Bone marrow (tissue), 2 donors: ENCODE measurements at places on chromosomes 1 and 21.

- no peak for DNase-seq
These were observed 48.5 kb upstream of the RAB3GAP2 start for GRCh38 chr1:220320709-220321108.

GRCh38 chr1:221718381-221719277, 23.3 kb downstream of the DUSP10 start:
- no peak for DNase-seq

- peak; percentile 5 for DNase-seq
These were observed 223.3 kb downstream of the PTPRU start for GRCh38 chr1:29459620-29459945.

GRCh38 chr1:34866762-34867109, 7.2 kb upstream of the SMIM12 start:
- no peak for DNase-seq

DNA sequence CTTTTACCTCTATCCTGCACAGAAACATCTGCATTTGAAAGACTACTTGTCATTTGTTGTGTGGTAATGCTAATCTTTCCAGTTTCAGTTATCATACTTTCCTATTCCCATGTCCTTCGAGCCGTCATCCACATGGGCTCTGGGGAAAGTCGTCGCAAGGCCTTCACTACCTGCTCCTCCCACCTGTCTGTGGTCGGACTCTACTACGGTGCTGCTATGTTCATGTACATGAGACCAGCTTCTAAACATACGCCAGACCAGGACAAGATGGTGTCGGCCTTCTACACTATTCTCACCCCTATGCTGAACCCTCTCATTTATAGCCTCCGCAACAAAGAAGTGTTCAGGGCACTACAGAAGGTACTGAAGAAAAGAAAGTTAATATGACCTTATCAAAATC, 8.3 kb downstream of the OR2M4 start:
- no peak for DNase-seq

GRCh38 chr1:80448081-80448480, 1352.7 kb upstream of the ADGRL2 start:
- DNase-seq = no peak

DNA sequence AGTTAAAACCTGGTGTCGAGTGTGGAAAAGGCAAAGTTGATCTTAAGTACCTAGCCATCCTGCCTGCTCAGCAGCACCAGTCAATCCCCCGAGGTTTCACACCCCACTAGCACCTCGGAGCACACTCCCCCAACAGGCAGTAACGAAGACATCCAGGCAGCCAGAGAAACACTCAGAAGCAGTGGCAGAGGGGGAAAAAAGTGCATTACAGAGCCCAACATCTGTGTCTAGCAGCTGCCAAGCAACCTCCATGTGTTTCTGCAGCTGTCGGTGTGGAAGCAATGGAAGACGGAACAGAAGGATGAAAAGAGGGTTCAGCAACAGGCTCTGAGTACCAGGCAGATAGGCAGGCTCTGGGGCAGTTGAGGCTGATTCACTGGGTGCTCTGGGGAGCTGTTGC, 73.4 kb upstream of the PROX1 start:
- no peak for DNase-seq

- no peak for DNase-seq
These were observed 10.2 kb upstream of the NKAIN1 start for GRCh38 chr1:31249854-31250253.

DNA sequence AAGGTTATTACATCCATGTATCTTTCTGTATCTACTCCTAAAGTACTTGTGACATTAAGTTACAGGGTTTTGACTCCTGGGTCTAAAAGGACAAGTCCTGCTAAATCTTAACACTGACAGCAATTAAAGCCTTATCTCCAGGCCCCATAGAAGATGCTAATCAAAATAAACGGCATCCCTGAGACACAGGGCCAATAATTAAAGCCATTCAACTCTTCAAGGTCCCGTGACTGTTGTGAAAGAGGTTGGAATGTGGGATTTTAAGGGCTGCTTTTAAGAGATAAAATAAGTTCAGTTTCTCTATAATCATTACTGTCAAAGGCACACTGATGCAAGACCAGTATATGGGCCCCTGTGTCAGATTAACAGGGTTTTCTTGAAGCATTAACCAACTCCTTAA, 8.3 kb downstream of the DNAI4 start:
- no peak for DNase-seq

GRCh38 chr1:41532206-41532975, 47.9 kb upstream of the EDN2 start:
- no peak for DNase-seq

DNA sequence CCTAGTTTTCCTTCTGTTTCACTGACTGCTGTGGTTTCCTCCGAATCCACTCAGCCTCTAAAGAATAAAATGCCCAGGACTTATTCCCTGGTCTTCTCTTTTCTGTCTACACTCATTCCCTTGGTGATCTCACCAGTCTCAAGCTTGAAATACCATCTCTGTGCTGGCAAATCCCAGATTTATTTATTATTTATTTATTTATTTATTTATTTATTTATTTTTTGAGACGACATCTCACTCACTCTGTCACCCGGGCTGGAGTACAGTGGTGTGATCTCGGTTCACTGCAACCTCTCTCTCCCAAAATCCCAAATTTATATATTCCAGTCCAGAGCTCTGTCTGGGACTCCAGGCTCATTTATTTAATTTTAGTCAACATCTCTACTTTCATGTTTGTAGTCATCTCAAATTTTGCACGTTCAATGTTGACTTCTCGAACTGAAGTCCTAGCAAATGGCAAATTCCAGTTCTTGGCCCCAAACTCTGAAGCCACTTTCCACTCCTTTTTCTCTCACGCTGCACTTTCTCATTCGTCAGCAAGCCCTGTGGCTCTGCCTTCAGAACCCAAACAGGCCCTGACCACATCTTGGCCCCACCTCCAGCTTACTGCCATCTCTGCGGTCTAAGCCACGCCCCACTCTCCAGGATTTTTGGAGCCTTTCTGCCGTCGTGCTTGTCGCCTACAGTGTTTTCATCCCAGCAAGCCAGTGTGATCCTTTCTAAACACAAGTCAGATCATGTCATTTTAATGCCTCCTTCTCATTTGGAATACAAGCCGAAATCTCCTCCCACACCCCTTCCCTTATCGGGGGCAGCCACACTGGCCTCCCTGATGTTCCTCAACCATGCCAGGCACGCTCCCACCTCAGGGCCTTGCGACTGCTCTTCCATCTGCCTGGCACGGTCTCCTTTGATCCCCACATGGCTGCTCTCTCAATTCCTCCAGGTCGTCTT, 14.2 kb upstream of the TENT5B start:
- DNase-seq = no peak

DNA sequence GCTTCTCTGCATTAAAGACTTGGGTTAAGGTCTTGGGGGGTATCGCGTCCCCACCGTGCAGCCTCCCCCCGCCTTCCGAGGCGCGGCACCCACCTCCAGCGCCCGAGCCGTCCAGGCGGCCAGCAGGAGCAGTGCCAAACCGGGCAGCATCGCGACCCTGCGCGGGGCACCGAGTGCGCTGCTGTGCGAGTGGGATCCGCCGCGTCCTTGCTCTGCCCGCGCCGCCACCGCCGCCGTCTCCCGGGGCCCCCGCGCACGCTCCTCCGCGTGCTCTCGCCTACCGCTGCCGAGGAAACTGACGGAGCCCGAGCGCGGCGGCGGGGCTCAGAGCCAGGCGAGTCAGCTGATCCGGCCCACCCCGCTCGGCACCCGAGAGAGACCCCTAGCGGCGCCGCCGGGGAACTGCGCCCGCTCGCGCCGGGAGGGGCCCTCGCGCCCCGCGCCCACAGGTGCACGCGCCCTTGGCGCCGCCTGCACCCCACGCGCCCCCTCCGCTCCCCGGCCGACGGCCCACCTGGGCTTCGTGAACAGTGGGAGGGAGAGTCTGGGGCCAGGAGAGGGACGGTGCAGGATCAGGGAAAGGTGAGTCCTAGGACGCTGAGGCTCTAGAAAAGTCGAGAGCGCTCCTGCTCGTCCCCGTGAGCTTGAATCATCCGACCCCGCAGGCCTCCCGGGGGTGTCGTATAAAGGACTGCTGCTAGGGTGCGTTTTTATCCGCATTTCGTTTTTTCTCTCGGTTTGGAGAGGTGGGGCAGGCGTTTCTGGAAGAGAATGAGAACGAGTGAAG, at the start of gene APP:
APP (minus strand) TSS at position 300 of the 787 bp plus-strand sequence; CDS start at position 150, 150 bp downstream.
- peak; percentile 49 for DNase-seq

GRCh38 chr1:202501281-202501680, 152.8 kb downstream of the PPP1R12B start:
- DNase-seq = no peak

DNA sequence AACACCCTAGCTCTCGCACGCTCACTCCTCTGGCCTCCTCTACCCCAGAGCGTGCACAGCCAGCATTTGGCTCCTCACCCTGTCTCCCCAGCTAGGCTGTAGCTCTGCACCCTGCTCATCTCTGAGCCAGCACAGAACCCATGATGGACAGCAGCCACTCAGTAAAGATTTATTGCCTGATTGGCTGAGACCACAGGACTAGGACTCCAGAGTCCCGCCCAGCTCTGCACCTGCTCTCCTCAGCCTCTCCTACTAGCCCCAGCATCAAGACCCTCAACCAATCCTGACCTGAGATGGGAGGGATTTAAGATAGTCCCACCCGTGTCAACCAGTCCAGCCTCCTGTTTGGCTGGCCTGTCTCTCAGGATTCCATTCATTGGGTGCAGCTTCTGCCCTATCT, 9.3 kb downstream of the C1QB start:
- no peak for DNase-seq

DNA sequence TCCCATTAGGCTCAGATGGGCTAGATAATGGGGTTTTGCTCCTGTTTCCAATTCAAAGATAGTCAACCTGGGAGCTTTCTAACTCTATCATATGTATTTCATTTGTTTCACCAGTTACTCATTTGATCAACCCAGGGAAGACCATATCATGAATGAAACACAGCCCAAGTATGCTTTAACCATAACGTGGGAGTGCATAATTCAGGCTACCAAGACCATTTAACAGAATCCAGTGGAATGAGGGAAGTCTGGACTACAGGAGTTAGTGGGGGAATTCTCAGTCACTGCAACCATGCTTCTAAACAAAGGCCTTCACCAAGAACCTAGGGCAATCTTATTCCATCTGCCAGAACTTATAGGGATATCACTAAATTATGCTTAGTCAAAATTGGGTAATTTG, 15.0 kb upstream of the SLC16A1 start:
- no peak for DNase-seq

- DNase-seq = no peak
These were observed 31.3 kb upstream of the ROR1 start for GRCh38 chr1:63742526-63742925.

DNA sequence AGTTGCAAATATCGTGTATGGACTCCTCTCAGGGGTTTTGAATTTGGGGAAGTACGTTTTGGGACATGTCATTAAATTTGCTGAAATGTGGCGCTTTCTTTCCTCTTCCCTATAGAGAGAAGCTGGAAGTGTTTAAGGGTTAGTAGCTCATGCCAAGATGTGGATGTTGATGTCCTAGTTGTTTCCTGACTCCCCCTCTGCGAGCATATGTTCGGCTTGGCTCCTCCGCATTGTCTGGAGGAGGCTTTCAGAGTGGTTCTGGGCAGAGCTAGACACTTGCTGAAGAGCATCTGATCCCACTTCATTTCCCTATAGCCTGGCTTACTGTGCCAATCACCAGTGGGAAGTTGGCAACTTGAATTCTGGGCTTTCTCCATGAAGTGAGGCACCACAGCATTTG, 347.4 kb upstream of the B3GALT2 start:
- no peak for DNase-seq

GRCh38 chr1:212267017-212267416, 18.2 kb upstream of the PPP2R5A start:
- DNase-seq = no peak

- DNase-seq = no peak
These were observed 161.5 kb upstream of the C1orf174 start for GRCh38 chr1:4061521-4062031.

DNA sequence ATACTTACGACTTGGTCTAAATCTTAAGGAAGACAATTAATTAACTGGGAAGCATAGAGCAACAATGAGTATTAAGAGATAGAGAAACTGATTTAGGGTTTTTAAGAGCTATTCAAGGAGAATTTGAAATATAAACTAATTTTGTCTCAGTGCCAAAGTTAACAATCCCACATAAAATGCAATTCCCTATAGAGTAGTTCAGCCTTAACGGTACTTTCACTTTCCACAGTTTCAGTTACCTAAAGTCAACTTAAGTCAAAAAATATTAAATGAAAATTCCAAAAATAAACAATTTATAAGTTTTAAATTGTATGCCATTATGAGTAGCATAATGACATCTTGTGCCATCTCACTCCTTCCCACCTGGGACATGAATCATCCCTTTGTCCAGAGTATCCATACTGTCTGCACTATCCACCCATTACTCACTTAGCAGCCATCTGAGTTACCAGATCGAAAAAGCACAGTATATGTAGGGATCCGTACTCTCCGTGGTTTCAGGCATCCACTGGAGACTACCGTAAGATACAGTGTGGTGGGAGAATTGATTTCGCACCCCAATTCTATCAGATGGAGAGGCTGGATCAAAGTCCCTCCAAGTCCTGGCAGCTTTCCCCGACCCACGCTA, 4.8 kb upstream of the SARS1 start:
- DNase-seq = no peak

GRCh38 chr21:19507682-19508260, 1104.2 kb upstream of the TMPRSS15 start:
- DNase-seq = no peak

GRCh38 chr1:152461544-152461943, 47.5 kb upstream of the CRNN start:
- DNase-seq = peak; percentile 50

- DNase-seq = no peak
These were observed 59.7 kb downstream of the MIER1 start for GRCh38 chr1:66984491-66984890.
